ENCODE measurements at places on chromosomes 12 and 14.

GRCh38 chr12:51270951-51271518 is 820 bp upstream of the SMAGP start:
- DNase-seq, result no peak

DNA sequence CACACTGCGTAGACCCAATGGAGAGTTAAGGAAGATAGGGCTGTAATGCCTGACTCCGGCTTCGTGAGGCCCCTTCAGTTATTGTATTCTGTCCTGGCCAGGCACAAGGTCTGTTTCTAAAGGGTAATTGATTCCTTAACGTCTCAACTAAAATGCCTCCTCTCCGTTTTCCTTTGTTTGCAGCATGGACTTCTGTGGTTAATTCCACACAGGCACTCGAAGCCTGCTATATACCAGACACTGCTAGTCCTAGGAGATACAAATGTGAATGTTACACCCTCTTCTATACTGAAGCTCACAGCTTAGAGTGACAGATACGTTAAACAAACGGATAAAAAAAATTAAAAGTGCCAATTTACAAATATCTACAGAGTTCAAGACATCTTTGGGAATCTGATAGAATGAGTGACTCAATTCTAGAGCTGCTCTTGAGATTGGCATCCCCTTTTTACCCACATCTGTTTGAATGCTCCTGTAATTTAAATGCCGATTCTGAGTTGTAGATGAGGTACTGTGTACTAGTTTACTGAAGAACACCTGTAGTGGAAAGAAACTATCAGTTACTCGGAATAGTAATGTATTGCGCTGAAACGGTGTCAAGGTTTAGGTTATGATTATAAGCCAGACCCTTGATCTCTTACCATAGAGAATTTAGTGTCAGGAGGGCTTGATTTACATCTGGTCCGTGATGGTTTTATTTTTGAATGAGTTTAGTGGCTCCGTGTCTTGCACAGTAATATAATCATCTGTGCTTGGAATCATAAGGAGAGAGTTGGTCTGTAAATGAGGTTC is 784 bp downstream of the PSMA6 start:
- no peak for DNase-seq

DNA sequence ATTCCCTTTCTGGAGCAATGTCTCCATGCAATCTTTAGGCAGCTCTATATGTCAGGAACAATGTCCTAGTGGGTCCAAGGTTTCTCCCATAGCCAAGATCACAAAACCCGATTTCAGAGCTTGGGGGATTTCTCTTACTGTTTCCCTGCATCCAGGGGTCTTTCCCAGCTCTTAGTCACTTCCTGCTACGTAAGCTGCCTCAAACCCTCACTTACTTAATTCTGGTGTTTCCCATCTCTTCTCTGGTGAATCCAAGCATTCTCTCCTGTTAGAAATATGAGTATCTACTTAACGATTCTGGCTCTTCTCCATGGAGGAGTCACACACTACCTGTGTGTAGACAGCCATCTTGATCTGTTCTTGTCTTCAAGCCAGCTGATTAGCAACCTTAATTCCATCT is 80.0 kb downstream of the IFNG-AS1 start:
- DNase-seq, result no peak

- DNase-seq, result no peak
Observed at GRCh38 chr14:79709573-79709972, 501.7 kb downstream of the DIO2 start.

- no peak for DNase-seq
Observed at GRCh38 chr14:68349900-68350629, 442.8 kb downstream of the ZFP36L1 start.

- DNase-seq, result no peak
Observed at GRCh38 chr12:25025951-25026490, 77.1 kb upstream of the BCAT1 start.

DNA sequence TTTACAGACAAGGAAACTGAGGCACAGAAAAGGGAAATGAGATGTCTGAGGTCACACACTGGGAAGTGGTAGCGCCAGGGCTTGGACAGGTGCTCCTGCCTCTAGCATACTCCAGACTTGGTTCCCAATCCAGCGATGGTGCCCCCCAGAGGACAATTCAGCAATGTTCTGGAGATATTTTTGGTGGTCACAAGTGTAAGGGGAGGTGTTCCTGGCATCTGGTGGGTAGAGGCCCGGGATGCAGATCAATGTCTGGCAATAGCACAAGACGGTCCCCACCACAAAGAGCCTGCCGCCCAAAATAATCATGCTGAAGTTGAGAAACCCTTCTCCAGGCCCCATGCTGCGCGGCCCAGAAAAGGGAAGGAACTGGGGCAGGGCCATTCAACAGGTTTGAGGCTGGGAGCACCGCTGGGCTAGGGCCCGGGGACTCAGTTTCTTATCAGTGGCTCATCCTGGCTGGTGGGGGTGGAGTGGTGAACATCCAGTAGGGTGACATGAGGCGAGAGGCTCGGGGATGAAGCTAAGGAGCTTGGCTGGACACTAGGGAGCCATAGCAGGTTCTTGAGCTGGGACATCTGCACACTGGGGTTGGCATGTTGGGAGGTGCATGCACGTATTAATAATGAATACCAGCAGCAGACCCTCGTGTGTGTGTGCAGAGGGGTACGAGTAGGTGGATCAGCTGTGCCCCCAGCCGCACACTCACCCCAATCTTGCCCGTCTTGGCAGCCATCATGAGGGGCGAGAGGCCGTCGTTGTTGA is 35.1 kb downstream of the TRPV4 start:
- peak; percentile 40 for DNase-seq

GRCh38 chr12:109735825-109736551 is 22.4 kb downstream of the FAM222A start:
- DNase-seq, result no peak

DNA sequence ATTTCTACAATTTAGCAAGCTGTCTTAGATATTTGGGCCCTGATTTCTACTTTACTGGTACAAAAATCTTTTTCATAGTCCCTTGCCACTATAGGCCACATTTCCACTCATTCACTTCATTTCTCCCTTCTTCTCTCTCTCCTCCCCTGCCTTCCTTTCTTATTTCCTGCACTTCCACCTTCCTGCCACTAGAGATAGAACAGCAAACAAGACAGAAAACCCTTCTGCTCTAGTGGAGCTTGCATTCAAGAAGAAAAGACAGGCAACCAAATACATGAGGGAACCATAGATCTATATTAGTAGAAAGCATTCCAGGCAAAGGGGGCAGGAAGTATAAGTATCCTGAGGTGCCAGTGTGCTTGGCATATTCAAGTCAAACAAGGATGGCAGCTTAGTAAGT is 623.5 kb downstream of the FLRT2 start:
- no peak for DNase-seq

DNA sequence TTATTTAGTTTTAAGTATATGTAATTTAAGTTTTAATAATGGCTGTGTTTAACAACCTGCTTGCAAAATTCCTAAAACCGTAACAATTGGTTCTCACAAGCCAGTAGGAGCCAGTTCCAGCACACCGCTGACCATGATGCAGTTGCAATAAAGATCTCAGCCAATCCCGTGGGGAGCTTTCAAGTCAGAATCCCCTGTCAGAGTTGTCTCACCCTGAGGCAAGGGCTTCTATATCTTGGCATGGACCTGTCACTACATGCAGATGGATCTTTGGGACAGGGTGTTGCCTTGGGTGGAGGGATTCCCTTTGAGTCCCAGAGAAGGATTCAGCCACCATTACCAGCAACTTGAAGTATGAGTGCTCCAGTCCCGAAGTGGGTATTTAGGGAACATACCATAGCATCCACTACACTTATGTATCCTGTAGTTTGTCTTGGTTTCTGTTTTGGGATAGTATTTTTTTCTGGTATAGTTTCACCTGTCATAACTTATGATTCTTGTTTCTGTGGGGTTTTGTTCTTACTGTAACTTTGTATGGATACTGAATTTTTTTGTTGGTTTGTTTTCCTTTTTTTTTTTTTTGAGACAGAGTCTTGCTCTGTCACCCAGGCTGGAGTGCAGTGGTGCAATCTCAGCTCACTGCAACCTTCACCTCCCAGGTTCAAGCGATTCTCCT is 30.1 kb upstream of the LIMA1 start:
- DNase-seq, result no peak

GRCh38 chr12:101455685-101456084 is 19.5 kb upstream of the SPIC start:
- DNase-seq, result no peak
